ENCODE measurements at places on chromosomes 2 and 18.

- DNase-seq, result no peak
Measured at GRCh38 chr2:223901854-223902253, 43.3 kb downstream of the WDFY1 start.

- DNase-seq, result no peak
Measured at GRCh38 chr18:50788284-50788683, 31.5 kb downstream of the MRO start.

- no peak for DNase-seq
Measured at GRCh38 chr2:215324811-215325210, 13.0 kb downstream of the ATIC start.

DNA sequence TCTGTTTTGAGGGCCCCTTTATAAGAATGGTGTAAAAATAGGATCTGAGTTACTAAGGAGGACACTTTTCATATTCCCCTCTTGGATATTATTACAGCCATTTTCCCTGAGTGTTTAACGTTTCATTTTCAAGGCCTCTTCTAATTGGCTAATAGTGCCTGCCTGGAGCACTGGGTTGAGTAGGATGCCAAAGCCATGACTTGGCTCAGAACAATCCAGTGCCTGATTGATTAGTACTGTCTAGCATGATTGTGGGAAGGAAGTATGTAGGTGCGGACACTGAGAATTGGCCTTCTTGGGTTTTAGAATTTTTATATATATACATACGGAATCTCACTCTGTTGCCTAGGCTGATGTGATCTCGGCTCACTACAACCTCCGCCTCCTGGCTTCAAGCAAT is 66.1 kb downstream of the NAB1 start:
- DNase-seq, result no peak

- DNase-seq, result no peak
Measured at GRCh38 chr2:65017335-65017734, 28.1 kb downstream of the SLC1A4 start.

DNA sequence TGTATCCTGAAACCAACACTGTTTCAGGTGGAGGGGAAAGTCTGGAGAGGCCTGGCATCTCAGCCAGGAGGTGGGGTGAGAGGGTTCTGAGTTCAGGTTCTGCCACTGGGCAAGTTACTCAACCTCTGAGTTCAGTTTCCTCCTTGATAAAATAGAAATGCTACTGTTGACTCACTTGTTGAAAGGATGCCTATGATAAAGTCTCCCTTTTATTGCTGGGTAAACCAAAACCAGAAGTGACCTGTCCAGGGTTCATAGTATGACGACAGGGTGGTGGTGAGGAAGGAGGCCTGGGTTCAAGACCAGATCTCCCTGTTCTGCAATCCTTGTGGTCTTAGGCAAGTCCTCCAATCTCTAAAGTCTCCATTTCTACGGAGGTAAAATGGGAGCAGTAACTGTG is 232.7 kb downstream of the PRKCE start:
- no peak for DNase-seq

- no peak for DNase-seq
Measured at GRCh38 chr2:2846332-2847208, 515.5 kb upstream of the MYT1L start.

- DNase-seq, result no peak
Measured at GRCh38 chr2:239662413-239663120, 261.7 kb upstream of the HDAC4 start.

DNA sequence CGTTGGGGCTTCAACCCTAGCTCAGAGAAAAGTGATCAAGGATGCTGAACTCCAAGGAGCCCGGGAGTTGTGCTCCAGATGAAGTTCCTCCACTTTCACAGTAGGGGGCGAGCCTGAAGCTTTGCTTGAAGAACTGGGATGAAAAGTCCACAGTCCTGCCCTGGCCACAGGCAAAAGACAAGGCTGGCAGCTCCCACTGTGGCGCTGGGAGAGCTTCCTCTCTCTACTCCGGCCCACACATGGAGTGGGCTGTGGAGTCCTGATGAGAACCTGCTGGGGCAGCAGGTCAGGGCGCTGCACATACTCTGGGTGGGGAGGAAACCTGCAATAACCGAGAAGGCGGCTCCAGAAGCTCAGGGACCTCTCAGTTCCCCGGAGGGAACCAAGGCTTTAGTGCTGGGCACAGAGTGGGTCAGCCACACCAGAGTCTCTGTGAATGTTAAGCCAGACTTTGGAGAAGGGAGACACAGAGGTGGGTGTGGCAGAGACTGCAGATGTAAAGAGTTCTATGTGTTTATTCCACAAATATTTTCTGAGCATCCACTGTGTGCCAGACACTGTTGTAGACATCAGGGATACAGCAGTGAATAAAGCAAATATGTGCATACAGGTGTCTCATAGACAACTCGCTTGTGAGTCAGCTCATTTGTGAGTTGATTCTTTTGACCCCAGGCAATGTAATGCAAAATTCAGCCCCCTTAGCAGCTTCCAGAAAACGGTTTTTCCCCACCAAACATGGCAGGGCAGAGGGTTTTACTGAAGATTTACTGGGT is 48.0 kb upstream of the MRPL33 start:
- no peak for DNase-seq

GRCh38 chr2:232323328-232323650 is 55.3 kb upstream of the ALPP start:
- DNase-seq, result no peak

DNA sequence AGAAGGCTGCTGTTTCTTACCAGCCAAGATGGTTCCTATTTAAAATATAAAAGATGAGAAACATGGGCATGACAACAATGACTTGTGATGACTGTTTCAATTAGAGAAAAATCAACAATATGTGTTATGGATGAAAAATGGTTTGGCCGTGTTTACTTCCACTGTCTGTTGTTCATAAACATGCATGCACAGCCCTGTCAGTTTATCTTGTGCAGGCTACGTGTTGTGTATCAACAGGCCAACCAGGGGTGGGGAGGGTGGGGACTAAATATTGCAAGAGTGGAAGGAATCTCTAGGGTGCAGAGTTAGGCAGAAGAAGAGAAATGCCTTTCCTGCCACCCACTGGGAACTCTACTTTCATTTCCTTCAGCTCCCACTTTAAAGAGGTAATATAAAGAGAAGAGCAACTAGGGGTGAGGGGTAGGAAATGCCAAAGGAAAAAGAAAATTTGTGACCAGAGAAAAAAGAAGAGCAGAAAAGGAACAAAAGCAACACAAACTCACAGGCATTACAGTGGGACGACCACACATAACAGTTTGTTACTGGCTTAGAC is 116.8 kb upstream of the MEIS1 start:
- no peak for DNase-seq

GRCh38 chr2:133768256-133768655 is 200.0 kb upstream of the NCKAP5 start:
- no peak for DNase-seq

GRCh38 chr2:26847655-26848335 is at the start of gene DPYSL5:
Gene DPYSL5 (plus strand): TSS chr2:26848132. CDS start chr2:26898500, 50,368 bp downstream.
- no peak for DNase-seq

DNA sequence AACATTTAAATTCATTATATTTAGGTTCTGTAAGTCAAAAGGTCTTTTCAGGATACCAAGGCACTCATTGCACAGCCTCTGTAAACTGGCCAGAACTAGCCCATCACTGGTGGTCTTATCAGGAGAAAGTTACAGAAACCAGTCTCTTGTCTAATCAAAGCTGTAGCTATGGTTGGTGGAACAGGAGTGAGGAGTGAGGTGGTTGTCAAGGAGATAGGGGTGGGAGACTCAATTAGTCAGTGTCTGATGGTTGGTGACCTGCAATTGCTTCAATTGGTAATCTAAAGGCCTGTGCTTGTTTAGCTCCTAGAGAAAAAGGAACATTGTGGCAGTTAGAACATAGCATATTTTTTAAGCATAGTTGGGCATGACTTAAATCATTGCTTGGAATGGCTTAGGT is 458.6 kb upstream of the CDH2 start:
- no peak for DNase-seq

GRCh38 chr2:40273734-40274182 is 178.1 kb downstream of the SLC8A1 start:
- no peak for DNase-seq

DNA sequence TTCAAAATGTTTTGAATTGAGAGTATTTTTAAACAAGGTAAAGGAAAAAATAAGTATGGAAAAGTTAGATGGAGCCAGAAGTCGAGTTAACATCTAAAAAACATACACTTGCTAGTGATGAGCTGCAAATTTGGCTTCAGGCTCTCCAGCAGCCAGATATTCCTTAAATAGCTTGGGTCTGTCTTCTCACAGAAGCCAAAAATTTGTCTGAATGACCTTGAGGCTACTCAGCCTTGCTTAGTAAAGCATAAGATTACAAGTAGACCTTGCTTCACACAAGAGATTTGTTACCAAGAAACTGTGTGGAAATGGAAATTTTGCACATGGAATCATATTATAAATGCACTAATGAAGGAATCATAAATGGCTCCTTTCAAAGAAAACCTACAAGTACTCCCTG is 40.8 kb upstream of the GRB14 start:
- no peak for DNase-seq

DNA sequence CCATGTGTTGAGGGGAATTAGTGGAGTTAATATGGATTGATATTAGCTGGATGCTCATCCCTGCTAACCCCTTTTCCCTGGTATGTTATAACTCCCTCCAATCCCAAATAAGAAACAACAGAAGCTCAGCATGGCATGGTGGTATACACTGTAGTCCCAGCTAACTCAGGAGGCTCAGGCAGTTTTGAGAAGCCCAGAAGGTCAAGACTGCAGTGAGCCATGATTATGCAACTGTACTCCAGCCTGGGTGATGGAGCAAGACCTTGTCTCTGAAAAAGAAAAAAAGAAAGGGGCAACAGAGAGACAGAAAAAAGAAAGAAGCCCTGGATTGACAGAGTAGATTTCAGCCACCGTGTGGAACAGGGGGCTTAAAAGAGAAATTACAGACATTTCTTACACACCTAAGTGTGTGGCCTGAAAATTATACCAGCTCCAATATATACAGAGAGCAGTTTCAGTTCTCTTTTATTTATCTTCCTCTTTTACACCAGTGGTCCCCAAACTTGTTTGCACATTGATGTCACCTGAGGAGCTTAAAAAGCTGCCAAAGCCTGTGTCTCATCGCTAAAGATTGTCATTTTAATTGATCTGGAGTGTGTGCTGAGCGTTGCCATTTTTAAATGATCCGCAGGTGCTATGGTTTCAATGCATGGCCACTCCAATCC is 203.6 kb downstream of the UBE2E3 start:
- DNase-seq, result no peak

DNA sequence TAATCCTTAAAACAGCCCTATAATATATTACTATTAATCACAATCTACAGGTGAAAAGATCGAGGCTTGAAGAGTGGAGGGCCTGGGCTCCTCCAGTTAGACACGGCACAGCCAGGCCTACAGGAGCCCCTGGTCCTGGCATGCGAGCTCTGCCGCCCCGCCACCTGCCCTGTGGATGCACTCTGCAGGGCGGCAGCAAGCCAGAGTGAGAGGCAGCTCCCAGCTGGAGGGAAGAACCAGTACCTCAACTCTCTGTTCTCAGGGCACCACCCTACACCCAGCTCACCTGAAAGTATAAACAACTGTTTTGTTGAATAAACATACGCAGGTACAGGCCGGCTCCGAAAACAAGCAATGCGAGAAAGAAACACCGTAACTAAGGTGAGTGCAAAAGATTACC is 34.6 kb downstream of the EIPR1 start:
- no peak for DNase-seq

DNA sequence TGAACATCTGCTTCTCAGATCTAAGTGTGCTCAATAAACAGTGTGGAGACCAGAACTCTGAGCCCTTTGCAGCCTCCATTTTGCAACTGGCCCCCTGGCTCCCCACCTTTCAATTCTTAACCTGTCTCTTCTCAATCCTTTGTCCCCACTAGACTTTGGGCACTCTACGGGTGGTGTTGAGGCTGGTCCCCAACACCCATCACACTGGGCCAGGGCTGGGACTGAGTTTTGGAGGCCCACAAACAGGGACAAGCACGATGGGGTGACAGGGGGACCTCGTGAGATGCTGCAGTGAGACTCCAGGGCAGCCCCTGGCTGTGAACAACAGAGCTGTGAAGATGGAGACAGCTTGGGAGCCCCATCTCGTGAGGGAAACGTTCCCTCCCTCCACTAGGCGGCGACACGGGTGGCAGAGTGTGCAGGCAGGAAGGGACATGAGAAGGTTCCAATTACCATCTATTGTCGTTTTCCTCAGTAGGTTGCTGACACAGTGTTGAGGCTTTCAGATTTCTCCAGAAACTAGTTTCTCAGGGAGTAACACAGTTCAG is 1.2 kb downstream of the ANKMY1 start:
- DNase-seq, result no peak

GRCh38 chr18:77209587-77209986 is 40.1 kb upstream of the GALR1 start:
- DNase-seq, result no peak

- DNase-seq, result no peak
Measured at GRCh38 chr2:30584116-30584515, 137.1 kb downstream of the LCLAT1 start.

DNA sequence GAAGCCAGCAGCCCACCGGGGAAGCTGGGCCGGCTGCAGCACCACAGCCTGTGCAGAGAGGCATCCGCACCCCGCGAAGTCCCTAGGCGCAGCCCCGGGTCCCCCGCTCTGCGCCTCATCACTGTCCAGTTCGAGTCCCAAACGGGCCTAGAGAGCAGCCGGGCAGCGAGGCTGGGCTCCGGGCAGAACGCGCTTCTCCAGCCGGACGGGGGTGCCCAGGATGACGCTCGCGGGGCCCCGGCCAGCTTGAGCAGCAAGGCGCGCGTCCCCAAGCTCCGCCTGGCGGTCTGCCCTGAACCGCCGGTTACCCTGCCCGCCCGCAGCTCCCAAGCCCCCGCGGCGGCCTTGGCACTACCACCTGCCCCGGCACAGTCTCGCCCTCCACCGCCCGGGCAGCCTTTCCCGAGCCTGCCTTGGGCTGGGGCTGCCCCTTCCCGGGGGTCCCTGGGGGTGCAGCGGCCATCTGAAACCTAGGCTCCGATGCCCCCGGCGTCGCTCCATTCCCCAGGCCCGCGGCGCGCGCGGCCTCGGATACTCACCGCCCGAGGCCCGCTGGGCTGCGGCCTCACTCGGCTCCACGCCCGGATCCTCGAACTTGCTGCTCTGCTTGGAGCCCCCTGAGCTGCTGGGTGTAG is 591 bp downstream of the SLC16A14 start:
- no peak for DNase-seq

DNA sequence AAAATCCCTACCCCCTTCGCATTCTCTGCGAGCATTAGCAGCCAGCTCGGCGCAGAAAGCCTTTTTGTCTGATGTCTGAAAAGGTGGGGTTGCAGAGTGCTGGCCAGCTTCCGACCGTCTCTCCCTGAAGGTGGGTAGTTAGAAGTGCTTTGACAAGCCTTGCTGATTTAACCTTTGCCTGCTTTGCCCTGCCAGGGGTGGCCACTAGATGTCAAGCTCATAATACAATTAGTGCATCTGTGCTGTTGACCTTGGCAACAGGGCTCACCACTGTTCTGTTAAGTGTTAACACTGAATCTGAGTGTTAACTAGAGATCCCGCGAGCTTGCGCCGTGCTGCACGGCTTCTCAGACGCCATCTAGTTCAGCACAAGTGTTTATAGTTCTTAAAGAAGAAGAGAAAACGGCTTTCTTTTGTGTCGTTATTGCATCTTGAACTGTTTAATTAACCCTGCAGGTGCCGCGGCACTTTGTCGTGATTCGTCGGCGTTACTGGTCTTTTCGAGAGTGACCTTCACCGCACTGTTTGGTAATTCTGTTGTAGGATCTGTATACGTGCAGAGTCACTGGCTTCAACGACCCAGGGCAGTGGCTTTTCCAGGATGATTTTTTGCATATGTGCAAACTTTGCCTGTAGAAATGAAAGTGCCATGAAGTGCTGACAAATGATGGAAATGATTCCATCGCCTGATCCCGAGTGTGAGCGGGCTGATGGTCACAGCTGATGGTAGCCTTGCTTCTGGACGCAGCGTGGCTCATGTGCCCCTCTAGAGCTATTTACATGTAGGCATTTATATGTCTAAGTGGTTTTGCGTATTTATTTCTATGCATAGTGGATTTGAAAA is 5.5 kb downstream of the SALL3 start:
- no peak for DNase-seq
